ENCODE measurements at places on chromosomes 1 and 21. TPM values are rescaled to one million over a fixed set of nuclear protein-coding genes. Genes with fewer than 3 reads are reported as not detected.

The LAMC1 gene
- total RNA-seq = 655 TPM

The SYPL2 gene
- 0.16 TPM for total RNA-seq

The HSD3B1 gene
- total RNA-seq = not detected

The PYHIN1 gene
- total RNA-seq = not detected

The SLAMF6 gene
- not detected for total RNA-seq

The HEYL gene
- not detected for total RNA-seq
